Naive thymus-derived CD4-positive, alpha-beta T cell (primary cell): ENCODE measurements at places on chromosomes 7 and 10.

GRCh38 chr7:130275826-130276297 is 9.2 kb downstream of the CPA2 start:
- DNase-seq = no peak

DNA sequence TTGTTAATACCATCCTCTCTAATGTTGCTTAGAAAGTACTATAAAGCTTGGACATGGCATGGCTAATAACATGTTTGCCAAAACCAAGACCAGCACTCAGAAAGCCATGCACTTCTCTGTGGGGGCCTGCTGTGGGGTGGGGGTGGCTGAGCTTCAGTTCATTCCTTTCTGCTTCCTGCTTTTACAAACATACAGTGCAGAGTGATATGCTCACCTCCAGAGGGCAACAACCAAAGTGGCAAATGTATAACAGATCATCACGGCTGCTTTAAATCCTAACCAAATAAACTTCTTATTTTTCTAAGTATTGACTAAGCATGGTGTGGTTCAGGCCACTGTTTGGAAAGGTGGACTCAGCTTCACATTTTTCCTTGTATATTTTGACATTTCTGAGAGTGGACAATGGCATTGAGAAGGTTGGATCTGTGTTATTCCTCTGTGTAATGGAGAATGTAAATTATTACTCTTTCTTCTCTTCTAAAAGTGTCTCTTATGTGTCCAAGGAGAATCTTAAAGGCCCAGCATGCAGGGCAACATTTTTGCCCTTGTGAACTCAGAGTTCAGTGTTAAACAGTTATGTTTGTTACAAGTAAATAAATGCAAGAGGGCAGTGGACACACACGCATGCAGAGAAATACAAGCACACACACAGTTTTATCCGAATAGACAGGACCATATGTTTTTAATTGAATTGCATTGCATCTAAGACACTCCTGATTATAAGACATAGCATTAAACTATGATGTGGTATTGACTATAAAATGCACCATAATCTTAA is 186.1 kb downstream of the HERPUD2 start:
- DNase-seq = no peak

DNA sequence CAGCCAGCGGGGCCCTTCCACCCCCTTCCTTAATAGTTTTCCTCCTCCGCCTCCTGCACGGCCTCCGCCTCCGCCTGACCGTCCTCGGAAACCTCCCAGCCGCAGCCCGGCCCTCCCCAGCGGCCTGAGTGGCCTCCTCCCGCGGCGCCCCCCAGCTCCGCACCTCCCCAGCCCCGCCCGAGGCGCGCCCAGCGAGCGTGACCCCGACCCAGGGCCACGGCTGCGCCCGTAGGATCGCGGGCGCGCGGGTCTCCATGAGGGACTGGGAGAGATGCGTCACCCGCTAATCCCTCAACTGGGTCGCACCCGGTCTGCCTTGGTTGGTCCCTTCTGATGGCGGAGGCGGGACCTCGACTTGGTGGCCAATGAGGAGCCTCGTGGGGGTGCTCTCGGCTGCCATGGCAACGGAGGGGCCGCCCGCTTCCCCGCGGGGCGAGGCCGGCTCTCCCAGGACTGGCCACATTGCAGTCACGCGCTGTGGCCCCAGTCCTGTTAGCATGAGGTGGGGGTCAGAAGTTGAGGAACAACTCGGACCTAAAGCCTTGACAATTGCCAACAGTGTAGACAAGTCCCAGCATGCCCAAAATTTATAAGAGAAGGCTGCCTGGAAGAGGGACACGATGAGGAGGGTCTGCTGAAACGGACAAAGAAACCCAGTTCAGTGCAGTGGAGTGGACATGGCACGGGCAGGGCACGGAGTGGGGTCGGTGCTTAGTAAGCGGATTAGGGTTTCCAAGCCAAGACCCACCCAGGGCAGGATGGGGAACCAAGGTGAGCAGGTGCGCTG is 24.3 kb downstream of the DDIT4 start:
- DNase-seq = peak; percentile 74

GRCh38 chr10:75788394-75789205 is 357.2 kb downstream of the LRMDA start:
- DNase-seq = no peak

DNA sequence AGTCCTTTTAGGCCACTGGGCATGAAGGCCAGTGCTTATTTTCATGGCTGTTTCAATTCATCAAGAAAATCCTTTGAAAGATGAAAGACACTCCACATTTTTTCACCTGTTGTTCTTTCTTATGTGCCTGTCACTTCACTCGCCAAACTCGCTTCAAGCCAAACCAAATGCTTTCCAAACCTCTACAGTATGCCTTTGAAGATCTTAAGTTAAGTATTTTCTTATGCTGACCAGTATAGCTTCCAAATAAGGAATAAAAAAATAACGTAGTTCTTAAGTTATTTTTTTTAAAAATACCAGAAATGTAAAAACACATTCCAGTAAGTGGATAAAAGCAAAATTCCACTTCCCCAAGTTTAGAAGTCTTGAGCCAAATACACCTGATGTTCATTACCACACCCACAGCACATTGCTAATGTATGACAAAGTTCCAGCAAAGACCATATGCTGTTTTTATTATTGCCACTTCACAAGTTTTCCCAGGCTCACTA is 186.1 kb downstream of the MTERF1 start:
- no peak for DNase-seq

GRCh38 chr7:140022582-140023211 is 40.1 kb downstream of the PARP12 start:
- DNase-seq = no peak

DNA sequence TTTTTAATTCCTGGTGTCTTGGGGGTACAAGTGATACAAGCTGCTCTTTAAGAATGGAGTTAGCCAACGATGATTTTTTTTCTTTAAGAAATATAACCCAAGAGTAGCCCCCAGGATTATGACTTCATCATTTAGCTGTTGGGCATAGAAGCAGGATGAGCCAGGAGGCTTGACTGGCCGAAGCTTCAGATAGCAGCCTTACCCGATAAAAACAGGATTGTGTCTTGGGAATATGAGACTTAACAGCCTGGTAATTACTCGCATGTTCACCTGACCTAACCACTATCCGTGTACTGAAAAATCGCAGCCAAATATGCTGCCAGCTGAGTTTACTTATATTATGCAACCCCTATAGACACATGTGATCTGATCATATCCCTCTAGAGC is 346.0 kb upstream of the BMPER start:
- no peak for DNase-seq

GRCh38 chr7:39413636-39414223 is 152.5 kb upstream of the YAE1 start:
- DNase-seq = no peak

DNA sequence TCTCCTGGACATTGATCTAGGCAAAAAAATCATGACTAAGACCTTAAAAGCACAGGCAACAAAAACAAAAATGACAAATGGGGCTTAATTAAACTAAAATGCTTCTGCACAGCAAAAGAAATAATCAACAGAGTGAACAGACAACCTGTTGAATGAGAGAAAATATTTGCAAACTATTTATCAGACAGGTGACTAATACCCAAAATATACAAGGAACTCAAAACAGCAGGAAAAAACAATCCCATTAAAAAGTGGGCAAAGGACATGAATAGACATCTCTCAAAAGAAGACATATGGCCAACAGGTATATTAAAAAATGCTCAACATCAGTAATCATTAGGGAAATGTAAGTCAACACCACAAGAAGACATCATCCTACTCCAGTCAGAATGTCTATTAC is 166.8 kb downstream of the MTERF1 start:
- DNase-seq = no peak

GRCh38 chr10:110754375-110755105 is 110.4 kb downstream of the RBM20 start:
- no peak for DNase-seq

GRCh38 chr10:102497545-102497944 is 5.0 kb downstream of the ACTR1A start:
- DNase-seq = no peak

- no peak for DNase-seq
Measured at GRCh38 chr7:131586759-131587158, 30.3 kb upstream of the PODXL start.

GRCh38 chr7:119026391-119026790 is 801.9 kb downstream of the ANKRD7 start:
- DNase-seq = no peak

GRCh38 chr10:56469482-56469881 is 108.4 kb upstream of the ZWINT start:
- no peak for DNase-seq

DNA sequence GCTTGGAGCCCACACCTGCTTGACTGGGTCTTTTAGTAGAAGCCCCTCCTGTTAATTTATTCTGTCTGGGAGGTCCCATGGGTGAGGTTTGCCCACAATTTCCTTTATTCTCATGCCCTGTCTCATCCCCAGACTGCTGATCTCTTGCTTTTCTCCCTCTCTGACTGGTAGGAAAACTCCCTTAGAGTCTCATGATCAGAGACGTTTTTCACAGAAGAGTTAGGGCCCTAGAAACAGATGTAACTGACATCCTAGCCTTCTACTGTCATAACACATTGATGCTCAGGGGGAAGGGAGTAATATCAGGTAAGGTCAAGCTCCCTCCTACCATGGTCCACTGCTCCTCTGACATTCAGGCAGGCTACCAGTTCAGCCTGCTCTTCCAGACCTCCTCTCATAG is 43.7 kb upstream of the WASL start:
- DNase-seq = no peak

DNA sequence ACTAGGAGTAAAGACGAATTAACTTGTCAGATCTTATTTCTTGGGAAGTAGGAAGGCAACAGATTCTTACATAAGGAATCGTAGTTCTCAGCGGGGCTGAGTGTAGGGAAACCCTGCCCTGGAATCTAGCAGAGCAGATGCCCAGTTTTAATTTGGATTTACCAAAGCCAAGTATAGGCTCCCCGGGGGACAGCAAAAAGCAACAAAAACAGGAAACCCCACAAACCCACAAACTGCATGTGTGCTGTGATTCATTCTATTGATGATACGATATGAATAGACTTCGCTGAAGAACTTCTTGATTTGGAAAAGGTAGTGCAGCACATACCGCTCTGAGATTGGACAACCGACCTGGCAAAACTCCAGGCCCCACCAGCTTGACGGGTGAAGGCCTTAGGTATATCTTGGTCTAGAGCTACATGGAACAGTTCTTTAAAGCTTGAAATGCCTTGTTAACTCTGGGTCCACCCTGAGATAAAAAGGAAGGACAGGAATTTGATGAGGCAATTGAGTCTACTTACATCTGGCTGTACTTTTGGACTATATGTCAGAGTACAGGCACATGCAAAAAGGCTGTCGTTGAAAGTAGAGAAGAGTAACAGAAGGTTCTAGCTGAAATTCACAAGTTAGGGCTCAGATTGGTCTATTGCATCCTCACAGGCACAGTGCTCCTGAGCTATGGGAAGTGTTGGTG is 49.1 kb downstream of the STRA8 start:
- no peak for DNase-seq

GRCh38 chr10:37952043-37952755 is 24.2 kb downstream of the ZNF25 start:
- DNase-seq = no peak

DNA sequence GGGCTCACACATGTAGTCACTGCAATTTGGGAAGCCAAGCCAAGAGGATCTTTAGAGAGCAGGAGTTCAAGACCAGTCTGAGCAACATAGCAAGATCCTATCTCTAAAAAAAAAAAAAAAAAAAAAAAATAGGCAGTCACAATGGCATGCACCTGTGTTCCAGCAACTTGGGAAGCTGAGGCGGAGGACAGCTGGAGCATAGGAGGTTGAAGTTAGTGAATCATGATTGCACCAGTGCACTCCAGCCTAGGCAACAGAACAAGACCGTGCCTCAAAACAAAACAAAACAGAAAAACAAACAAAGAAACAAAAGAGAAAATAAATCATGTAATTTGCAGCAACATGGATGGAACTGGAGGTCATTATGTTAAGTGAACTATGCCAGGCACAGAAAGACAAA is 33.6 kb upstream of the BICC1 start:
- no peak for DNase-seq

GRCh38 chr7:113159746-113160339 is 41.5 kb upstream of the SMIM30 start:
- DNase-seq = no peak

DNA sequence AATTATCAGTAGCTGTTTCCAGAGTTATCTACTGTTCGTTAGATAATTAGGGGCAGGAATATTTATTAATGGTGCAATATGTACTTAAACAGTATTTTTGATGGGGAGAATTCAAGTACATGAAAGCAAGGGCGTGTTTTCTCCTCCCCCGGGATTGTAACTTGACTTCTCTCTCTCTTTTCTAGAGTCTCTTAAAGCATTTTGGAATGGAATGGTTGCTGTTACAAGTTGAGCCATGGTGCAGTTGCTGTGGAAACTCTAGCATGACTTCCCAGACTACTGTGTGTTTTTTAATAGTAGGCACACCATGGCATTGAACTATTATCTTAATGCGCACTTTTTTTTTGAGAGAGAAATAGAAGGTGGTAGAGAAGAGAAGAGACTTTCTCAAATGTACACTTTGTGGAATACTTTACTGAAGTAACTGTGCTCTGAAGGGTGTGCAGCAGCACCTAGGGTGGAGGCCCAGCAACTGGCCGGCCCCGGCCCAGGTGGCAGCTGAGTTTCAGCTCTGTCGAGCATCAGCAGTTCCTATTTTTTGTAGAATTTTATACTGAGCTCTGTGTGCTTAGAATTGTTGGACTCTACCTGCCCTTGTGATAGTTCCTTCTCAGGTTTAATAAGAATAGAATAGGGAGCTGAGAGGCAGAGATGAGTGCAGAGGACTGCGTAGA is 64.4 kb downstream of the CCNY start:
- no peak for DNase-seq

- no peak for DNase-seq
Measured at GRCh38 chr10:130045091-130045652, 65.5 kb downstream of the C10orf143 start.

DNA sequence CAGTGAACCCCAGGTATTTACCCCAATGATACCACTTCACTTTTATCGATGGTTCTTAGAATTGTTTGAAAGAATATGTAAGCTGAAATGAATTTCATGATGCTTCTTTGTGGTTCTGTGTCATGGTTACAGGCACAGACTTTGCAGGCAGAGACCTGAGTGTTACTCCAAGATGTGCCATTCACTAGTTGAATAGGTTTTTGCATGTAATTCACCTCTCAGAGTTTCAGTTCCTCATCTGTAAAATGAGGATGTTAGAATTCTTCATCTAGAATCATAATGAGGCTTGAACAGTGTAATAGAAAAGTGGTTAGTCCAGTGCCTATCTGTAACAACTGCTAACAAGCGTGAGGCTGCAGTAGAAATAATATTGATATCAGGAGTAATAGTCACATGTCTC is 54.6 kb downstream of the VSTM2A start:
- DNase-seq = no peak
